ENCODE measurements at places on chromosomes 13 and 19.

DNA sequence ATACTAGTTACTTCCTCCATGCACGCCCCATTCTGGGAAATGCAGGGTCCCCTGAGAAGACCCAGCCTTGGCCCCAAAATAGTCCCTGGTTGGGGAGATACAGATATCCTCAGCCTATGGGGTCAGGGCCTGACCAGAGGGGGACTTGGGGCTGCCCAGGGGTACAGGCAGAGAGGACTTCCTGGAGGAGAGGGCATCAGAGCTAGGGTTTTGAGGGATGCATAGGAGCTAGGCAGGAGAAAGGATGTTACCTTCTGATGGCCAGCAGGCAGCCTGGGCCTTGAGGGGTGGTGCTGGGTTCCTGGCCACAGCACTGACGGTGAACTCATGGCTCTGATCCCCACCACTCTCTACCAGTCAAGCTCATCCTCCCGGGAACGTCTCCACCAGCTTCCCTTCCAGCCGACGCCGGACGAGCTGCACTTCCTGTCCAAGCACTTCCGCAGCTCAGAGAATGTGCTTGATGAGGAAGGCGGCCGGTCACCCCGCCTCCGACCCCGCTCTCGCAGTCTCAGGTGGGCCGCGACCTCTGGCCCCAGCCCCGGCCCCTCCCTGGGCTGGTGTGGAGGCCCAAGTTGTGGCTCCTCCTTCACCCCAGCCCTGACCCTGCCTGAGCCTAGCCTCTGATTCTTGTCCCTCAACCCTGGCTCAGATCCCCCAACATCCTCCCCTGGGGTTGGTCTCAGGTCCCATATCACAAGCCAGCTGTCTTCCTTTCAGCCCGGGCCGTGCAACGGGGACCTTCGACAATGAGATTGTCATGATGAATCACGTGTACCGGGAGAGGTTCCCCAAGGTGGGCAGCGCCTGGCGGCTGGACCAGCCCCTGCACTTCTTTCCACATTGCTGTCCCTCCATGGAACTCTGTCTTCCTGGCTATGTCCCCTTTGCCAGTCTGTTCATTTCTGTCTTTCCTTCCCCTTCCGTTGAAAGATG lies 25.6 kb downstream of the MAST3 start:
- DNase-seq = no peak

DNA sequence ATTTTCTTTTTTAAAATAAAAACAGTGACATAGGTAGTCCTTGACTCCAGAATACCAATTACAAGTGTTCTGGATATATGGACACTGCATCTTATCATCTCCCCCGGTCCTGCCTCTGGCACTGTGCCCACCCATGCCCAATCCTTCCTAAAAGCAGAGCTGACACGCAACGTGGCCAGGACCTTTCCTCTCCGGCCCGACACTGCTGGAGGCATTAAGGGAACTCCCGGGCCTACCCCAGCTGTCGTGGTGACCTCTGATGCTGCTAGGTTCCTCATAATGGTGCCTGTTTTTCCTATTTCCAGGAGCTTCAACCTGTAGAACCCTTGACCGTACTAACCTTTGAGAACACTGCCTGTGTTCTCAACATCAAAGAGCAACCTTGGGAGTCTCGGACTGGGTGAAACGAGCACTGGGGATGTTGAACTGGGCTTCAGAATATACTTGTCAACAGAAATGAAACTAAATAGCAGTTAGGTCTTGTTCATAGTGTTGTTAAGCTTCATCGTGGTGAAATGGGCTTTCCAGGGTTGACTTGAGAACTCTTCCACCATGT lies 13.9 kb upstream of the RNF113B start:
- DNase-seq = no peak

- DNase-seq = no peak
These were observed 21.1 kb downstream of the ZNF274 start for GRCh38 chr19:58203814-58204475.

- DNase-seq = no peak
These were observed 6.5 kb upstream of the SSBP4 start for GRCh38 chr19:18412610-18413239.
